CD8-positive, alpha-beta memory T cell (primary cell): ENCODE measurements at places on chromosomes 4 and X. TPM values are rescaled to one million over a fixed set of nuclear protein-coding genes. Genes with fewer than 3 reads are reported as not detected.

DNA sequence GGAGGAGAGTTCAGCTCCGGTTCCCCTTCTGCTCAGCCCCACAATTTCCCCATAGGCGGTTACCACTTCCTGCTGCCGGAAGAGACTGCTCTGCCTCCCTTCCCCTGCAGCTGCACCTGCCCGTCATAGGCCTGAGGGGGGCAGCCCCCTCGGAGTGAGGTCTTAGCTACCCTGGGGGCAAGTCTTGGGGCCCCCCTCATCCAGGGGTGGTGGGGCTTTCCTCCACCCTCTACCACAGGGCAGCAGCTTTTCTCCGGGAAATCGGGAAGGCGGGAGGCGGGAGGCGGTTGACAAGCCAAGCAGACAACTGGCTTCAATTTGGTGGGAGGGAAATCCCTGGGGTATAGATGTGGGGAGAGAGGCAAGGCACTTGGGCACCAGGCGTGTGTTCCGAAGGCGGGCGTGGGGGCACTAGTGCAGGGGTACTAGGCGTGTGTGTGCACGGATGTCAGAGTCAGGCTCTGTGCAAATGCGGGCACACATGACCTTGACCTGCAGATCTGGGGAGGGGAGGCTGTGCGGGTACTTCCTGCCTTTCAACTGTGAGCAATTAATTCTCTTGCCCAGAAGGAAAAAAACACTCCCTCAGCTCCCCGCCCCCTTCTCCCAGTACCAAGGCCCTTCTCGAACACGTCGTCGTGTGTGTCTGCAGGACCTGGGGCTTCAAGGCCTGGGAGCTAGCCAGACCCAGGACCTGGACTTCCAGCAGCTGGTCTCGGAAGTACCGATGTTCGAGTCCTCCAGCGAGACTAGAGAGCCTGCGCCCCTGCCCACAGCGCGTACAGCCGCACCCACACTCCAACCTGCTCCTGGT is 1.0 kb upstream of the ARHGAP4 start:
- peak; percentile 69 for DNase-seq

GRCh38 chr4:112361181-112361791 is 64.1 kb downstream of the ALPK1 start:
- no peak for DNase-seq

The GAGE12H gene
- total RNA-seq: not detected

The ENAM gene
- not detected for total RNA-seq

DNA sequence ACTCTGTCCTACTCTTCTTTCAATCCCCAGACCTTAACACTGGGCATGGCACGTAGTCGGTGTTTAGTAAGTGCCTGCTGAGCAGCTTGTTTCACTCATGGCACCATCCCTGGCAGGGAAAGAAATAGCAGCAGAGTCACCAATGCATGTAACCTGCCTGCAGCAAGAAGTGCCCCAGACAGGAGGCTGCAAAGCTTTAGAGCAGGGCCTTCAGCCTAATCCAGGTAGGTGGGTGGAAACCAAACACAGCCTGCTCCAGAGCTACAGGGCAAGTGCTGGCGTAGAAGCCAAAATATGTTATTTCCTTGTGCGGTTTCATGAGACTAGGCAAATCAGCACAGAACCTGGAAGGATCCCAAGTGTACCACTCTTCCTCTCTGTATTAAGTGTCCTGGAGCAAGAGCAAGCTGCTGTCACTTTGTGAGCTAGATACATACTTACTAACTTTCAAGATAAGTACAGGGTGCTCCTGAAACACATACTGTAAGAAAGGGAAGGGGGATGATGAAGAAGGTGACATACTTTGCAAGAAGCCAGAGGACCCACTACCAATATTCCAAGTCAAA is 5.5 kb downstream of the PROM1 start:
- DNase-seq: no peak

GRCh38 chr4:168541266-168541953 is 44.6 kb downstream of the PALLD start:
- no peak for DNase-seq

GRCh38 chr4:90187148-90187884 is 60.1 kb downstream of the CCSER1 start:
- no peak for DNase-seq

The GPR82 gene
- 0.39 TPM for total RNA-seq

DNA sequence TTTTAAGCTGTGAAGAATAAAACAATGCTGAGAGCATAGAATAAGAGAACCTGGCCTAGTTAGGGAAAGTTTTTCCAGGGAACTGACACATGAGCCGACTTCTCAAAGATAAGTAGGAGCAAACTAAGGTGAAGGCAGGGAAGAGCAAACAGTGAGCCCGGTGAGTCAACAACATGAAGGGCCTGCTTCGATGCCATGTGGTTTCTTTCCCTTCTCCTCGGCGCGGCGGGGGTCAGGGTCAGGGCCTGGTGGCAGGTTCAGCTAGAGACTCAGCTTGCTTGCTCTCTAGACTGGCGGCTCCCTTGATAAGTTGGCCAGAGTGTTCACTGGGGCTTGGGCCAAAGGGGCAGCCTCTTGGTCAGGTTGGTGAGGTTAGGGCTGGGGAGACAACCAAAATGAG is 81.1 kb downstream of the DLG3 start:
- DNase-seq: no peak

GRCh38 chrX:18353931-18354368 is 538 bp downstream of the SCML2 start:
- peak; percentile 13 for DNase-seq

GRCh38 chrX:18290200-18290599 is 64.3 kb downstream of the SCML2 start:
- no peak for DNase-seq

DNA sequence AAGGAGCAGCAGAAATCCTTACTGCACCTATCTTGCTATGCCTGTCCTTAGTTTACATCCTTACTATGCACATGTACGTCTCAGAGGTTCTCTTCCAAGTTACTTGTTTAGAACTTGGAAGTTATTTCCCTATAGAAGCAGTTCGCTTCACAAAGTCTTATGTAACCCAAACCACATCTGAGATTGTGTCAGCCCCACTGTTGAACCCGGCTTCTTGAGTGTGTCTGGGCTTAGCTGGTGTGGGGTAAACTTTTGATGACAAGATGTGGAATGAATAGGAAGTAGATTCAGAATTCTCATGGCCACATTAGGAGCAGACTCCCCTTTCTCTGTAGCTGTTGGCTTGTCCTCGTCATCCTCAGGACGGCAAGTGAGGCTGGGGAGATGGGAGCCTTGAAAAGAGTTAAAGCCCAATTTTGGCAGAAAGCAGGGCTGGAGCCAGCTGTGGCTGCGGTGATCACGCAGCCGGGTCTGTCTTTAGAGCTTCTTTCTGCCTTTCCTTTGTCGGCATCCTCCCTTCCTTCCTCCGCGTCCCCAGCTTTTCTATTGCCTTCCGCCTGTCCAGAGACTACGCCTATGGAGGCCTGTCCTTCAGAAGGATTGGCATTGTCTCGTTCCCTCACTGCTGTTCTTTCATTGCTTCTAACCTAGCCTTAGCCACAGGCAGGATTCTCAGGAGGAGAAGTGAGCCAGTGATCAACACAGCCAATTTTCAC is 23.0 kb upstream of the LIMCH1 start:
- DNase-seq: no peak

- no peak for DNase-seq
These were observed 237.4 kb upstream of the UGT8 start for GRCh38 chr4:114361249-114361648.

DNA sequence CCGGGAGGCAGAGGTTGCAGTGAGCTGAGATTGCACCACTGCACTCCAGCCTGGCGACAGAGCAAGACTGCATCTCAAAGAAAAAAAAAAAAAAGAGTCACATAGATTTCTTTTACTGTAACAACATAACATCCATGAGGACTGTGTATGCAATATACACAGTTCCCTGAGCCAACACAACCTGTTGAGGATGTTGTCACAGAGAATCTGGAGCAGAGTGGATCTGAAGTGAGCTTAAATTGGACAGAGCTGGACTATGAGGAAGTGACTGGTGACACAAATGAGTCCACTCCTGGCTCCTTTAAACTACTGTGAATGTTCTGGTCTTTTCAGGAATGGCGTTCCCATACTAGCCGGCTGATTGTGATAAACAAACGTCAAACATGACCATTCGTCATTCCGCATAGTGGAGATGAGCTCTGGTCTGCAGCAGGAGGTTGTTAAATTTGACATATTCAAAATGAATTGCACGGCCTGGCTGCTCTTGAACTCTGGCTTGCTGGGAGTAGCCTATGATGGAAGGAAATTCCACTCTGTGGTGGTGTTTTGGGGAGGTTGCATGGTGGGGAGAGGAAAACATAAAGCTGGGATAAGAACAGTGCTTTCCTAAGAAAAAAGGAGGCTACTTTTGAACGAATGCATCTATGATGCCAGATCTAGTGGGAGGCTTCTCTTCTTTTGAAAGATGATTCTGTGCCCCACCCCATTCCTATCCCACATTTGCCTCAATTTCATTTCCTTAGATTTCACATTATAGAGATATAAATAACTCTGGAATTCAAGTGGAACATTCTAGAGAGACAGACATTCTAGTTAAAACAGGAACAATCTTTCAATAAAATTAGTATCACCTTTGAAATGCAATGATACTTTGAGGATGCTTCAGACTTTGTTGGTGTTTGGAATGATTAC is 149.5 kb downstream of the SHROOM3 start:
- no peak for DNase-seq

DNA sequence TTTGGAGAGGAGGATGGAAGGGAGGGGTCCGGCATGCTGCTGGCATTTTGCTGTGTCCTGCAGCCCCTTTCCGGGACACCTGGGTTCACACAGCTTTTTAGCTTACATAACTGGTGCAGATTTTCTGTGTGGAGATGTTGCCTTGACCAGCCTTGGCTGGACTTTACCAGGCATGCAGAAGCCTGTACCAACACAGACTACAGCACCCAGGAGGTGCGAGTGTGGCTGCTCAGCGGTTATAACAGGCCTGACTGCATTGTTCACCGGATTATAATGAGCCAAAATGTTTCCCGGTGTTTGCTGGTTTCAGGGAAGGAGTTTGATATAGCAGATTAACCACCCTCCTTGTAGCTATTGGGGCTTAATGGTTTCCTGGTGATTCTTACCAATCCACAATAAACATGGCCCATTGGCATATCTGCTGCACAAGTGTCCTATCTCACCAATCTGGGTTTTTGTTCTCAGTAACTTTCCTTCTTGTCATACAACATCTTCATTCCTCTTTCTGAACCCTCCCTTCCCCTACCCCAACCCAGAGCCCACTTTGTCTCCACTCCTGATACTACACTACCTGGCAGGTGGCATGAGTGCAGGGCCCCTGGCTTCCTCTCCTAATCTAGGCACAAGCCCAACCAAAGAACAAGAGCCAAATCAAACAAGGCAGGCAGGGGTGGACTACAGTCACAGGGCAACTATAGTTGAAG is 3.9 kb downstream of the RPL10 start:
- no peak for DNase-seq

The RAB41 gene
- total RNA-seq: not detected

The PRKG2 gene
- 0.58 TPM for total RNA-seq

- no peak for DNase-seq
These were observed 34.3 kb downstream of the TRIM61 start for GRCh38 chr4:164943192-164943591.

- DNase-seq: no peak
These were observed 281.7 kb downstream of the UNC5C start for GRCh38 chr4:95267081-95267480.

DNA sequence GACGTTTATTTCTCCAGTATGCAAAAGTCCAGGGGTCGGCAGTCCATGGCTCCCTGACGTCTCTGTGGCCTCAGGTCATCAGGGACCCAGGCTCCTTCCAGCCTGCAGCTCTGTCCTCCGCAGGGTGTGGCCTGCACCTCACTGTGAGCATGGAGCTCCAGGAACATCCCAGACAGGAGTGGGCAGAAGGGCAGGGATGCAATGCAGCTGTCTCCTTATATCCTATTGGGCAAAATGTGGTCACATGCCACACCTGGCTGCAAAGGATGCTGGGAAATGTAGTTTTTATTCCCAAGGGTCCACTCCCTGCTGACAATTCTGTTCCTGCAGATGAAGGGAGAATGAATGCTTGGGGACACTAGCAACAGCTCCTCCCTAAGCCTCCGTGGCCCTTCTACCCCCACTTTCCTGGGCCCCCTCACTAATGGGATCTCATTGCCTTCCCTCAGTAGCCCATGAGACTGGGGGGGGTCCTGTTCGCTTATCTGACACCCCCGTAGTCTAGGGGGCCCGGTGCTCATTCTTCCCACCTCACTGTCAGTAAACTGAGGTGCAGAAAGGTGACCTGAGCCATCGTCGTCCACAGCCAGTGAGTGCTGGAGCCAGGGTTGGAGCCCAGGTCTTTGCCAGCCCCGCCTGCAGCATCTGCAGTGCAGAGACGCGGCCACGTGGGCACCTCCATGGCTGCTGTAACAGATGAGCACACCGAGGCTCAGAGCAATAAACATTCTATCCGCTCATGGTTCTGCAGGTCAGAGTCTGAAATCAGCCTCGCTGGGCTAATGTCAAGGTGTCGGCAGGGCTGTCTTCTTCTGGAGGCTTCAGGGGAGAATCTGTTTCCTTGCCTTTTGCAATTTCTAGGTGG is 5.9 kb upstream of the GRPEL1 start:
- no peak for DNase-seq

GRCh38 chrX:38311743-38312142 is 15.6 kb downstream of the RPGR start:
- no peak for DNase-seq

GRCh38 chr4:150209140-150209829 is 131.0 kb downstream of the DCLK2 start:
- no peak for DNase-seq

DNA sequence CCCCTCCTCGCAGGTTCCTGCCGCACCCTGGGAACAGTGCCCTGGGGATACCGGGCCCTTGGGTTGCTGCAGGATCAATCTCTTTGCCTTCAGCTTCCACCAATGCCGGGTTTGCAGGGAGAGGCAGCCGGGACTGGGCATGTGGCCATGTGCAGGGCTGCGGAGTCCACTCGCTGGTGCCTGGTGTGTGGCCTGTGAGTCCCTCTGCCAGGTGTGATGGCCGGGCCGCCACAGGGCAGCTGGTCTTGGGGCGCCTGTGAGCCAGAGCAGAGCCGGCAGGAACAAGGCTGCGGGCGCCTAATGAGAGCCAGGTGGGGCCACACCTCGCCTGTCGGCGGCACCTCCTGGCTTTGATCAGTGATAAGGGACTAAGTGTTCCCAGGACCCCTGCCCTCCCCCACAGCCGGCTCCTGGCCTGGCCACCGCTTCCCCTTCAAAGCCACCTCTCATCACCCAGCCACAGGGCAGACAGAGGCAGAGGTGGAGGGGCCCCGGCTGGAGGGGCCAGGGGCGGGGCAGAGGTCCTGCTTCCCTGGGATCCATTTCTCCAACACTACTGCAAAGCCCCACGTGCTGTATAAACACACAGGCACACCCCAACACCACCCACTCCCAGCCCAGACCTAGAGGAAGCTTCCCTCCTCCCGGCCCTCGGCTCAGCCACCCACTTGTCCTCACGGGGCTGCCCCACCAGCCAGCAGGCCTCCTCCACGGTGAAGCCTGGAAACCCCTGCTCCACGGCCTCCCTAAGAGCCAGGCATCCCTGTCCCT is 132.7 kb downstream of the CPZ start:
- DNase-seq: no peak

DNA sequence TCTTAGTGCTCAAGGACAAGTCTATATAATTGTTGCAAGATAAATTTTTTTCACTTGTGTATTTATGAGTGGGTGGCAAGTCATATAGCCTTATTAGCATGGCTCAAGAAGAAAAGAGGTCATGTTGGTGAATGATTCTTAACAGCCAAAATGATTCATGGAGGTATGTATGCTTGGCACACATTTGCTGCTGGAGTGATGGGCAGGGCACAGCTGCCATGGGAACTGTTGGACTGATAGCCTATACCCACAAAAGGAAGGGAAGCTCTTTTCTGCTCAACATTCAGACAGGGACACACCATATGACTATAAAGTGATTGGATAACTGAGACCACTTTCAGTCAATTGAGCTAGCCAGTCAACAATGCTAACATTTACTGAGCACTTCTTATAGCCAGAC is 46.8 kb upstream of the PITX2 start:
- no peak for DNase-seq
